ENCODE measurements at places on chromosomes 12 and 14.

GRCh38 chr12:53989227-53990113 lies 4.5 kb downstream of the HOXC10 start:
- DNase-seq, result no peak

GRCh38 chr12:84741692-84742091 lies 170.9 kb downstream of the SLC6A15 start:
- DNase-seq, result no peak

- no peak for DNase-seq
Measured at GRCh38 chr14:31206536-31207286, 882 bp downstream of the HECTD1 start.

- peak; percentile 68 for DNase-seq
Measured at GRCh38 chr12:3135522-3136461, 58.6 kb downstream of the TSPAN9 start.

GRCh38 chr12:40733871-40734270 lies 41.6 kb downstream of the CNTN1 start:
- DNase-seq, result no peak

- no peak for DNase-seq
Measured at GRCh38 chr12:6097411-6097810, 27.1 kb downstream of the VWF start.
